Naive thymus-derived CD8-positive, alpha-beta T cell (primary cell): ENCODE measurements at places on chromosomes 1 and 21. TPM values are rescaled to one million over a fixed set of nuclear protein-coding genes. Genes with fewer than 3 reads are reported as not detected.

MINDY1 gene
- total RNA-seq, result 18.3 TPM

AVPR1B gene
- total RNA-seq, result not detected

C8B gene
- total RNA-seq, result not detected

RXFP4 gene
- total RNA-seq, result not detected

LAMB3 gene
- total RNA-seq, result 0.93 TPM

NR1I3 gene
- not detected for total RNA-seq

C8A gene
- total RNA-seq, result not detected

EYA3 gene
- 22.8 TPM for total RNA-seq

GRCh38 chr1:116255486-116256285, 117.4 kb upstream of the ATP1A1 start:
- DNase-seq, result no peak

GRCh38 chr1:225981714-225982113, 17.4 kb downstream of the SDE2 start:
- DNase-seq, result no peak

GRCh38 chr1:2388004-2388913, 3.1 kb downstream of the MORN1 start:
- no peak for DNase-seq

DNA sequence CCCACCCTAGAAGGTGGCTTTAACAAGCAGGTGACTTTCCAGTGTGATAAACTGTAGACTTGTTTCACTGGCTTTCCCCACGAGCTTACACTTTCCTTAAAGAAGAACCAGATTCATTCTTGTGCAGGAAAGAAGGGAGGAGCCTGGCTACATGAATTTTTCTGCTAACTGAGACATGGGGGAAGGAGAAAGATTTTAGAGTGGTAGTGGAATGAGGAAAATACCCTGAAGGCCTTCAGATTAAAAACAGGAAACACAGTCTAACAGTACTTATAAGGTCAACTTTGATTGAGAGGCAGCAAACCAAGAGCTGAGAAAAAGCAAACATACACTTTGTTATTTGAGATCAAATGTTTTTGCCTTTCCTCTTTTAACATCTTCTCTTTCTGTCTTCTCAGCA, 640.9 kb upstream of the PLXNA2 start:
- no peak for DNase-seq

DNA sequence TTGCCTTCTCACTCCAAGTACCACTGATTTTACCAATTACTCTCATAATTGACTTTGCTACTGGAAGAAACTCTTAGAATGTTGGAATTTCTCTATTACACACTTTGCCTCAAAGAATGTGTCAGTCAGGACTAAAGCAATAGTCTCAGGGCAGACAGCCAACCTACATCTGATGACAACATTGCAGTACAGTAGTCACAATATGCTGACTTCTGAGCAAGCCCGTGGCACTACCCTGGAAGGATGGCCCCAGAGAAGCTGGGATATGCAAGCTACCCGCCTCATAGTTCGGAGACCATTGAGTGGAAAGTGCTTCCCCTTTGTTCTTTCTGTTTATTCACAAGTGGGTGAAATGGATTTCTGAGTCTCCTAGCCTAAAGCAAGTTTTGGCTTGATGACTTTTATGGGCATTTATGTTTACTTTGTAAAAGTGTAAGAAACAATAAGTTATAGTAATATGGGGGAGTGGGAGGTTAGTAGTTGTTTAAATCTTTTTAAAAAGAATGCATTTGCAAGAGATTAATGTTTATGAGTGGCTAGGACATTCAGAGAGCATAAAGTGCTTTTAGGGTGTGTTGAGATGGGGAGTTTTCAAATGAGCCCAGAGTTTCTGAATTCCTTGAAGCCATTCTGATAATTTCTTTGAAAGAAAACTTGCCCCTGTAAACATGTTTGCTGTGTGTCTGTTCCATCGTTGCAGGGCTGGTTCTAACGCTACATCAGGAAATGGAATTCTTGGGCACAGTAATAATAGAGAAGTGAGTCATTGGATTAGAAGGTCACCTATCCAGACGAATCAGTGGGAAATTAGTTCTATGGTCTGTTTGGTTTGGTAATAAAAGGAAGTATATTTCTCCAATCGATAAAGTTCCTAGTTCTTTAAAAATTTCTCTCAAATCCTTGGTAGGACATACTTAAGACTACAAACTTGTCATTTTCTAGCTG, 63.8 kb downstream of the LMO4 start:
- DNase-seq, result no peak

DNA sequence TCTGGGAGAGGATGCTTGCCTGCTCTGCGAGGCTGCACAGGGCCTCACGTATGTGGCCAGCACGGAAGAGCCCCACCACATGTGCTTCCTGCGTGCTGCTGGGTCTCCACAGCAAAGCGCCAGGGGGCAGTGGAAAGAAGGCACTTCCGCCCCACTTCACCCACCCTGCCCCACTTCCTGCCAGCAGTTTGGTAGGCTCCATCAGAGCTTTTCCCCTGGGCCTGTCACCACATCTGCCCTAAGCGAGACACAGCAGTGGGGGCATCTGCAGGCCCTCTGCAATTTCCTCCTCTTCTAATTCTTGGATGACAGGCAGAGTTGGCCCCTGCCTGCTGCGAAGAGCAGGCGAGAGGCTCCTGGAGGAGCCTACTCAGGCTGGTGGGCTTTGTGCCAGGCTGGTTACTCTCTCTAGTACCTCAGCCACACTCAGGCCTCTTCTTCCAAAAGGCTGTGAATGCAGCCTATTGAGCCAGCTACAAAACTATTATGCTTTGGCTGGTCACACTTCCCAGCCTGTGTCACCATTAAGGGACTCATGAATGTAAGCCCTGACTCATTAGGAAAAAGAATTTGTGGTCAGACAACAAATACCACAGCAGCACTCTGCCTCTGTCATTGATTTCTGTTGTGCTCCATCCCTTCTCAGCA, 25.0 kb downstream of the CD244 start:
- peak; percentile 88 for DNase-seq

DNA sequence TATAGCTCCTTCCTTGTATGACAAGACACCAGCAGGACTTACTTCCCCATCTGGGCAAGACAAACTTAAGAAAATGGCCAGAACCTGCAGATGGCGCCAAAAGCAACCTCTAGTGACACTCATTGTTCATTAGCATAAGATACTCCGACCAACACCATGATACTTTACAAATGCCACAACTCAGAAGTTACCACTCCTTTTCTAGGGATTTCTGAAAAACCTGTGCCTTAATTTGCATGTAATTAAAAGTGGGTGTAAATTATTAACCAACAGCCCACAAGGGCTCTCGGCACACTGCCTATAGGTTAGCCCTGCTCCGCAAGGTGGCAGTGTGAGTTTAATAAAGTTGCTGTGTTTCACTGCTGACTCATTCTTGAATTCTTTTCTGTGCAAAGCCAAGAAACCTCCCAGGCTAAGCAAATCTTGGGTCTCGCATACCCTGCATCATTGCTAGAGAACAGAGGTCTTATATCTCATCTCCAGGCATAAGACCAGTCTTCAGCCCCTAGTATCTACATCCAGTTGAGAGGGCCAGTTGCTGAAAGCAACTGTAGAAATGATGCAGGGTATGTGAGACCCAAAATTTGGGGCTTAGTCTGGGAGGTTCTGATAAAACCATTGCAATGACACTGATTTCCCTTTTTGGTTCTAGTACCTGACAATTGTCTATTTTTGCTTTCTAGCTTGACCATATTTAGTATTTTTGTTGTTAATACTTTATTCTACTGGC, 86.4 kb downstream of the FAF1 start:
- peak; percentile 51 for DNase-seq

DNA sequence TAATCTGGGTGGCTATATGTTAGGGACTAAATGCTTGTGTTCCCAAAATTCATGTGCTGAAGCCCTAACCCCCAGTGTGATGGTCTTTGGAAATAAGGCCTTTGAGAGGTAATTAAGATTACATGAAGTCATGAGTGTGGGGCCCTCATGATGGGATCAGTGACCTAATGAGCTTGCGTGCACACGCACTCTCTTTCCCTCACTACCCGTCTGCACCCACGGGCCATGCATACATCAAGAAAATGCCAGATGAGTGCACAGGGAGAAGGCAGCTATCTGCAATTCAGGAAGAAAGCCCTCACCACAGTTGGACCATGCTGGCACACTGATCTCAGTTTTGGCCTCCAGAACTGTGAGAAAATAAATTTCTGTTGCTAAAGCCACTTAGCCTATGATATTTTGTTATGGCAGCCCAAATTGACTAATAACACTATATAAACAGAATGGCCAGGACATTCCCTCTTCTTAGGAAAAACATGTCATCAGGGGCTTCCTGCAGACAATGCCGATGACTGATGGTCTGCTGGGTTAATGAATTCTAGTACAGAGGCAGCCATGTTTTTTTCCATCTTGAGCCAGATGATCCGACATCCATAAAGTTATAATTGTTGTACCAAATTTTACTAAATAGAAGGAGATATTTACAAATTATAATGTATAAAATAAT, 18.1 kb upstream of the MYOG start:
- DNase-seq, result no peak

DNA sequence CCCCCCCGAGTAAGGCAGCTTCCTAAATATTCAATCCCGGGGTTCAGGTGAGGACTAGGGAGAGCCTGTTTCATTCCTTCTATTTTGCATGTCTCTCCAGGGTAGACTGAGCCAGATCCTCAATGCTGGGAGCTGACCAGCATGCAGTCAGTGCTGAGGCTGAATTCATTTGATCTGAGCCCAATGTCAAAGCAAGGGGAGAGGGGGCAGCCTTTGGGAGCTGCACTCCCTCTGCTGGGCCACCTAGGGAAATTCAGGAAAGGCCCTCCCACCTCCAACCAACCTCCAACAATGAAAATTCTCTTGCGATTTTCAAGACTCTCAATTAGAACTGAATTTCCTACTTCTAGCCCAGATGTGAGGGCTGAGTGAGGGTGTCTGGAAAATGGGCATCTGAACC, 371.2 kb downstream of the NPHP4 start:
- no peak for DNase-seq

DNA sequence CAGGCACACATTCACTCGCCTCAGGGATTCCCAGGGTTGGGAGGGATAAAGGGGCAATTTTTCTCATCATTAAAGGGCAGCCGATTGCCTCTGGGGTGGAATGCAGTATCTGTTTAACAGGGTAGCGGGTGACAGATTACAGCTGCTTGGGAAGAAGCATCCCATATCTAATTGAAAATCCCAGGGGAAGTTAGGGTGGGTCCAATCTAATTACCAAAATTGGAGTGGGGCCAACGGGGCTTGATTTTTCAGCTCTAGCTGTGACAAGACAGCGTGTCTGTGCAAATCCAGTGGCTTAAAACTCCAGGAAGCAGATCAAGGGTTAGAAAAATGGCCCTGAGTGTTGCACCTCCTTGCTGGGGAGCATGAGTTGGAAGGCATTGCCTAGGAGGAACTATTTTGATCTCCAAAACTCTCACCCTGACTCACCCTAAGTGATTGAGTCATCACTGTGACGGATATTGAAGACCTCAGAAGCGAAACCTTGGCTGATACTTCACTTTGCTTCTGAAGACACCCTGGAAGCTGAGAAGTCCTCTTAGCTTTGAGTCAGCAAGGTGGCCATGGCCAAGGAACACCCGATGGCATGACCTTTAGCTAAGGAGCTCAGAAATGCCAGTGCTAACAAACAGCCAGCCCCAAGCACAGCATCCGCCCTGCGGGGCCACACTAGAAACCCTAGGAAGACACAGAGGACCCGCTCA, 46.0 kb downstream of the GRHL3 start:
- DNase-seq, result no peak

DNA sequence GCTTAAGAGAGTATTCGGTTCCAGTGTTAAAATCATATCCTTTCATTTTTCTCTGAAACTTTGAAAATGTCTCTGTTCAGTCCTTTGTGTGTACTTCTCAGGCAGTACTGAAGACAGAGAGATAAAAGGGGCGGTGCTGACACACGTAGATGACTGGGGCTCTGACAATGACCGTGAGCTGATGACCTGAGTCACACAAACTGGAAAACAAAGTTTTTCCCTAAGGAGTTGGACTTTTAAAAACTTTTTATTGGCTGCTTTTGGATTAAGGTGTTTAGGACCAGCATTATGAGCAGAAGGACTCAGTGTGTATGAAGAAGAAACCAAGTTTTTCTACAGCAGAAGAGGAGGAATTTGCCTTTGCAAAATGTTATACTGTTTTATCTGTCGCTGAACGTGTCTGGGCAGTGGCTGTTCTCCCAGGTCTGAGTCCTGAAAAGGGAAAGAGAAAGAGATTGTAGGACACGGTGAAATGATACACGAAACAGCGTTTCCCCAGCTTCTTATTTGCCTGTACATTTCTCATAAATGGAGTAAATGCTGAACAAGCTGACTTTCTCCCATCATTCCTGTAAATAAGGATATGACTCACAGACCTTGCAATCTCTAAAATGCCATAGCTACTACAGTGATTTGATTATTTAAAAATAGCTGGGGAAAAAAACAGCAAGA, 51.5 kb downstream of the MAP3K7CL start:
- DNase-seq, result no peak

DNA sequence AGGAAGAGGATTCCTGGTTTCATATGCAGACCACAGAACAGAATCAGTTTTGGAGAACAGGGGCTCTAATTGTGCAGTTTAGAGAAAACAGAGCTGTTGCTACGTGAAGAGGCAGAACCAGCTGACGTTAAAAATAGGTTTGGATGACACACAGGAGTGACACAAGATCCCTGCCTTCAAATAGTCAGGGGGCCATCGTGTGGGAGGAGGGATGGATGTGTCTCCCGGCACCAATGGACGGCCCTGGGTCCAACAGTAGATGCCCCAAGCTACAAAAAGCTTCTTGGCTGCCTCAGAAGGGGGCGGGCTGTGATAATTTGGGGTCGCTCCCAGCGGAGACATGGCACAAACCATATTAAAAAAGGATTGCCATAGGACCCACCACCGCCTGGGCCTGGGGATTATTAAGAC, 87.8 kb downstream of the MRPL37 start:
- no peak for DNase-seq

DNA sequence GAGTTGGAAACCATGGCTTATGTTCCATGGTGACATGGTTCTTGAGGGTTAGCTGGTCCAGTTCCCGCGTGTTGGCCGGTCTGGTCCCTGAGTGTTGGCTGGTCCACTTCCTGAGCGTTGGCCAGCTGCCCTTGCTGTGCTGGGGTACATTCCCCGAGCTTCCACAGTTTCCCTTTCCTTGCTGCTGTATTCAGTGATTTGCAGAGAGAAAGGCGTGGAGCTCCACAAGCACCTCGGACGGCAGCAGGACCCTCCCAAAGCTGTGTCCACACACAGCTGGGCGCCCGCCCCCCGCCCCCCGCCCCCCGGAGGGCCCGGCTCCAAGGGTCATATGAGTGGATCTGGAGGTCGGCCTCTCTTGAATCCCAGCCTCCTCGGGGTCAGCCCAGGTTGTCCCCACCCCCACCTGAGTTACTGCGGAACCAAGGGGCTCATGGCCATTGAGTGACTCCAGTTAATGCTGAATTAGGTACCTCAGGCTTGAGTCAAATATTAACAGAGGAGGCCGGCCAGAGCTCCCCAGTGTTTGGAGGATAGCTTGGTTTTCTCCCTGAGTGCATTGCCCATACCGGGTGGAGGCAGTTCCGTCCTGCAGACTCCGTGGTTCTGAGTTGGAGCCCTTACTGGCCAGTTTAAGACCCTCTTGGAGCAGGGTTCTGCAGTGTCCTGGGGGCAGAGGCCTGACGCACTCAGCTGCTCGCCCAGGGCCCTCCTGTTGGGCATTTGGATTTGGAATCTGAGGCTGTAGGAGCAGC, 18.4 kb downstream of the COL18A1 start:
- DNase-seq, result no peak
